ENCODE measurements at places on chromosomes 3 and 15. TPM values are rescaled to one million over a fixed set of nuclear protein-coding genes. Genes with fewer than 3 reads are reported as not detected.

BLOC1S6 gene
- 58.9 TPM for total RNA-seq

DNA sequence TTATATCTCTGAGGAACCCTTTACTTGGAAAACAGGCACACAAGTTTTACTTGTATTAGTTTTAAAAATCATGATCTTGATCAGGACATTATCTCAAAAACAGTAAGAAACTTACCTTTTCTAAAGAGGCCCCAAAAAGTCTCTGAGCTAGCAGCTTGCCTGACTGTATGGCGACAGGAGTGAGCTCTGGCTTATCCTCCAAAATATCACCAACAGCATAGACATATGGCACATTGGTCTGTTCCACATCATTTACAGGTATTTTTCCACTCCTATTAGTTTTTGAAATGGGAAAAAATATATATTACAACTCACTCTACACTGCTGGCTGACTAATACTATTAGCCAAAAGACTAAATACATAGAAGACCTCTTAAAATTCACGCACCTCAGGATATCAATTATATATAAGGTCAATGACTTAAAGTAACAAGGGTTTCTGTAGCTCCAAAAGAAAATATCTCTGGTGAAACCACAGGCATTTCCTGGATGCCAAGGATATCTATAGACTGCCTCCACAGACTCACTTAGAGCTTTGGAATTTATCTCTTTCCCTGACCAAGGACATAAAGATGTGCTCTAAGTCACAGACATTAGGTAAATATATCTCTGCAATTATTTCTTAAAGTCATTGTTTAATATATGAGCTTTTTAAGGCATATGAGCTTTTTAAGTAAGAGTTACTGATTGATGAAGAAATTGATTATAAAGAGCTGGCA is 33.1 kb downstream of the TXNRD3 start:
- H3K27me3 ChIP-seq: no peaks in the 10 kb centered on the region
- peak; percentile 68 for DNase-seq
- H3K4me3 ChIP-seq: peak overlapping the region; percentile 65
- H3K27ac ChIP-seq: peak overlapping the region; percentile 56
- H3K36me3 ChIP-seq: peaks cover 29% of the 10 kb centered on the region

- H3K36me3 ChIP-seq: peaks cover 11% of the 10 kb centered on the region
- peaks cover 5% of the 10 kb centered on the region for H3K27me3 ChIP-seq
- H3K27ac ChIP-seq: peak overlapping the region; percentile 52
- H3K4me1 ChIP-seq: peaks cover 67% of the 10 kb centered on the region
Measured at GRCh38 chr15:40323953-40324937, 753 bp downstream of the INAFM2 start.

ZIC1 gene
- 0.47 TPM for total RNA-seq

GRCh38 chr3:70729845-70730244 is 417.4 kb upstream of the MDFIC2 start:
- peak; percentile 9 for DNase-seq
- H3K27ac ChIP-seq: peak overlapping the region; percentile 47
- no peaks in the 10 kb centered on the region for H3K36me3 ChIP-seq
- peaks cover 47% of the 10 kb centered on the region for H3K4me1 ChIP-seq
- no peaks in the 10 kb centered on the region for H3K27me3 ChIP-seq
- H3K4me3 ChIP-seq: peak overlapping the region; percentile 30

DNA sequence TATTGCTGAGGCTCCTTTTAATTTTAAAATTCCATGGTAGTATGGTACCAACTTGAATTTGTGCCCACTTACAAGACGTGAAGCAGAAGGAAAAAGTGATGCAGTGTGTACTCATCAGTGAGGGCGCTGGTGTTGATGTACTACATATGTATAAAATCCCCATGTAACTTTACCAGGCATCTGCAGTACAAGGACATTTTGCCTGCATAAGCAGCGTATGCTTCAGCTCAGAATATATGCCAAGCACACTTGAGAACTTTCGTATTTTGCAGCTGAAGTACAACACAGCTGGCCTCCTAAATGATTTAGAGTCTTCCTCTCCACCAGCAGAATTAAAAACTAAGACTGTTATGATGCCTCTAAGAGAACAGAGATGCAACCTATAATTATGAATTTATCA is 108.9 kb downstream of the RYR3 start:
- H3K36me3 ChIP-seq: no peaks in the 10 kb centered on the region
- H3K27me3 ChIP-seq: peaks cover 8% of the 10 kb centered on the region
- no peak overlapping the region for H3K27ac ChIP-seq

GRCh38 chr3:132189601-132190000 is 127.6 kb upstream of the ACP3 start:
- H3K4me3 ChIP-seq: no peak overlapping the region
- no peaks in the 10 kb centered on the region for H3K4me1 ChIP-seq
- H3K27ac ChIP-seq: no peak overlapping the region
- no peak for DNase-seq
- H3K27me3 ChIP-seq: peaks cover 4% of the 10 kb centered on the region
- no peaks in the 10 kb centered on the region for H3K36me3 ChIP-seq

DNA sequence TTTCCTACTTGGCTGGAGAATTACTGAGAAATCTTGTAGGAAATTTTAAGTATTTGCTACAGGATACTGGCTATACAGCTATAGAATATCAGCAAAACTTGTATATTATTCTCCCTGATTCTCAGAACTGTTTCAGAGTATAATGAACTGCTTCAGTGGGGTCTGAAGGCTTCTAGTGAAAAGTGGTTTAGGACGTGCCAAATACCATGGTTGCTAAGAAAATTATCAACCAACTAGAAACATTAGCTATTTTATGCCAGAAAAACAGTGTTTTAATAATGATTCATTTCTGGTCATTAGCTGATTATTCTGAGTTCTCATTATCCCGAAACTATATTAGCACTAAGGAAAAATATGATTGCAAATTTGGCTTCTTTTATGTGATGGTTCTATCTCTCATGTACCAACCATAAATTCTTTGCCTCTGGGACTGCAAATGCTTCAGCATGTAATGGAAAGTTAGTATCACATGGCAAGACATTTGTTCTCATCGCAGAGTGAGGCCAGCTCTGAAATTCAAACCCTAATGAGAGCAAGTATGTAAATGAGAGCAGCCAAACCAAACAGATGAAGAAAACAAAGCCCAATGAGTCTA is 11.0 kb upstream of the TSC22D2 start:
- no peak for DNase-seq
- H3K36me3 ChIP-seq: 0 out of 2 replicates have a peak, but pooled peaks cover 5% of the 10 kb centered on the region
- no peak overlapping the region for H3K4me3 ChIP-seq

DNA sequence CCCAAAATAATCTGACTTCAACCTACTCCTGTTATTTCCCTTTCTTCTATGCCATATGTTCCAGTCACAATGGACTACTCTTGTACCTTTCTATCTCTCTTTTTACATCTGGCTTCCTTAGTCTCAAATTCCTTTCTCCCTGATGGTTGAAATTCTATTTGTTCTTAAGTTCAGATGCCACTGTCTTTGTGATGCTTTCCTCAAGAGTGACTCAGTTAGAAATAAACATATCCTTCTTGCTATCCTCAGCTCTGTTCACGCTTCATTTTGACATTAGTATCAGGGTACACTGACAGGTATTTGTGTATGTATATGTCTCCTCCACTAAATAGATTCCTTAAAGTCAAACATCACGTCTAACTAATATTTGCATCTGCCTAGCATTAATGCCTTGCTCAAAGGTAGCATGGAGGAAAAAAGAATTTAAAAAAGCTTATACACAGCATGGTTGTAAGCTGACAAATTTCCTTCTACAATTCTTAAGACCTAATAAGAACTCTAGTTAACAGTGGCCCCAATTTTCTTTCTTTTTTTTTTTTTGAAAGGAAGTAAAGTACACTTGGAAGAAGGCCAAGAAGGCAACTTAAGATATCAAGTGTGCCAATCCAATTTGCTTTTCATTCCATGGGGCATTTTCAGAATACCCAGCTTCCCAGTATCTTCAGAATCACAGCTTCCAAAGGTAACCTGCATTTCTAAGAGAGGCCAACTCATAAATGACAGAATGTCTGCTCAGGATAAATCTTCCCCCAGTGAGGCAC is 58.0 kb downstream of the CHAC1 start:
- no peak overlapping the region for H3K4me3 ChIP-seq
- peaks cover 28% of the 10 kb centered on the region for H3K36me3 ChIP-seq
- no peak for DNase-seq
- H3K27ac ChIP-seq: peak overlapping the region; percentile 22
- no peaks in the 10 kb centered on the region for H3K27me3 ChIP-seq

DNA sequence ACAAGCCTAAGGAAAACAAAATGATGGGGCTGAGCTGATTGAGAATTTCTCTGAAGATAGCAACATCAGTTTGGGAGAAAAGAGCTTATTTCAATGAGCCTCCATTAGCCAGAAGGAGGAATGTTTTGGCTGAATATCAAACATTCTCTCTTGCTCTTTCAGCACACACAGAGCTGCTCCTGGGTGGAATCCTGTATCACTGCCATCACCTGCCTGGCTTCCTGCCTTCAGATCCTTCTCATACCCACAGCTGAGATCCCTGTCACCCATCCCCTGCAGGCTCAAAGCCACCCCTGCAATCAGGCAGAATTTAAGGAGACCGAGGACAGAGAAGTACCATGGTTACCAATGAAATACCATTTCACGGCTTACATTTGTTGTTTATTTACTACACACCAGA is 27.2 kb upstream of the SYN2 start:
- no peaks in the 10 kb centered on the region for H3K4me1 ChIP-seq
- H3K36me3 ChIP-seq: no peaks in the 10 kb centered on the region
- no peak overlapping the region for H3K27ac ChIP-seq

DNA sequence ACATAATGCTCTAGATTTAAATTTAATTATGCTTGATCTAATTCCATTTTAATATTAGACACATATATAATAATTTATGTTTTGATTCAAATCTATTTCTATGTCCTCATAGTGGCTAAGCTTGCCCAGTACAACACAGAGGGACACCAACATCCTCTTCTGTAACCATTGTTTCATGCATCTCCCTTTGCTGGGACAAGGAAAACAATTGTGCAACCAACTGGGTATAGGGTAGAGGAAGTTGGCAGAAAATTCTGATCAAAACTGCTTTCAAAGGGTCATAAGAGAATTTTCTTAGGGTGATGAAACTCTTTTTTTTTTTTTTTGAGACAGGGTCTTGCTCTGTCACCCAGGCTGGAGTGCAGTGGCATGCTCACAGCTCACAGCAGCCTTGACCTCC is 121.4 kb upstream of the SGO1 start:
- H3K27ac ChIP-seq: no peak overlapping the region
- no peaks in the 10 kb centered on the region for H3K27me3 ChIP-seq

DNA sequence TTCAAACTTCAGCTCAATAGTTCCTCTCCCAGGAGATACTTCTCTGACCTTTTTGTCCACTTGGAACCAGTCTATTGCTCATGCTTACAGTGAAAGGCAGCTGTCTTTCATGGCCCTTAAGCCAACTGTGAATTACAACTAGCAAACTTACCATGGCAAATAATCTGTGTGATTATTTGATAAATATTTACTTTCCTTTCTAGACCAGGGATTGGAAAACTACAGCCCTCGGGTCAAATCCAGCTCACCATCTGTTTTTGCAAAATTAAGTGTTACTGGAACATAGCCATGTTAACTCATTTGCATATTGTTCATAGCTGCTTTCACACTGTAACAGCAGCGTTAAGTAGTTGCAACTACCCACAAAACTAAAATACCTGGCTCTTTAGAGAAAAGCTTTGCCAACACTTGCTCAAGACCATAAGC is 289.1 kb upstream of the MCTP2 start:
- no peak overlapping the region for H3K27ac ChIP-seq
- DNase-seq: no peak

- no peak for DNase-seq
- H3K27me3 ChIP-seq: peaks cover 15% of the 10 kb centered on the region
- H3K4me1 ChIP-seq: no peaks in the 10 kb centered on the region
Measured at GRCh38 chr3:148789906-148790305, 37.7 kb upstream of the CPB1 start.

- H3K36me3 ChIP-seq: no peaks in the 10 kb centered on the region
- H3K27me3 ChIP-seq: peaks cover 15% of the 10 kb centered on the region
- no peak overlapping the region for H3K4me3 ChIP-seq
- no peak overlapping the region for H3K27ac ChIP-seq
Measured at GRCh38 chr3:120864541-120864940, 43.5 kb upstream of the STXBP5L start.

ANKUB1 gene
- not detected for total RNA-seq

NTRK3 gene
- not detected for total RNA-seq

DNA sequence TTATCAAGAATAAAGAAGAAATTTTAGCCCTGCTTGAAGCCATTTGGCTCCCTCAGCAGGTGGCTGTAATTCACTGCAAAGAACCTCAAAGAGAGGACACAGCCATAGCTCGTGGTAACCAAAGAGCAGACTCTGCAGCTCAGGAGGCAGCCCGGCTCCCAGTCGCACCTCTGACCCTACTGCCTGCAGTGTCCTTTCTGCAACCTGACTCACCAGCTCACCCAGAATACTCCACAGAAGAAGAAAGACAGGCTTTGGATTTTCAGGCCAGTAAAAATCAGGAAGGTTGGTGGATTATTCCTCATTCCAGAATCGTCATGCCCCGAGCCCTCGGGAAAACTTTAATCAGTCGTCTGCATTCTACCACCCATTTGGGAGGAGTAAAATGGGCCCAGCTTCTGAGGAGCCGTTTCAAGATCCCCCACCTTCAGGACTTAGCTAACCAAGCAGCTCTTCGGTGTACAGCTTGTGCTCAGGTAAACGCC is 38.6 kb downstream of the ZBTB11 start:
- H3K36me3 ChIP-seq: no peaks in the 10 kb centered on the region
- DNase-seq: no peak

GRCh38 chr3:194886836-194887235 is 201.2 kb downstream of the FAM43A start:
- no peak for DNase-seq
- H3K27me3 ChIP-seq: peaks cover 23% of the 10 kb centered on the region
- H3K4me1 ChIP-seq: no peaks in the 10 kb centered on the region
- H3K4me3 ChIP-seq: no peak overlapping the region
- H3K36me3 ChIP-seq: no peaks in the 10 kb centered on the region
- no peak overlapping the region for H3K27ac ChIP-seq

AHSG gene
- total RNA-seq: not detected

- H3K27ac ChIP-seq: no peak overlapping the region
- H3K27me3 ChIP-seq: peaks cover 4% of the 10 kb centered on the region
- H3K4me3 ChIP-seq: no peak overlapping the region
- H3K4me1 ChIP-seq: peaks cover 17% of the 10 kb centered on the region
- no peaks in the 10 kb centered on the region for H3K36me3 ChIP-seq
- DNase-seq: no peak
Measured at GRCh38 chr15:60124460-60125070, 120.5 kb downstream of the FOXB1 start.

DNA sequence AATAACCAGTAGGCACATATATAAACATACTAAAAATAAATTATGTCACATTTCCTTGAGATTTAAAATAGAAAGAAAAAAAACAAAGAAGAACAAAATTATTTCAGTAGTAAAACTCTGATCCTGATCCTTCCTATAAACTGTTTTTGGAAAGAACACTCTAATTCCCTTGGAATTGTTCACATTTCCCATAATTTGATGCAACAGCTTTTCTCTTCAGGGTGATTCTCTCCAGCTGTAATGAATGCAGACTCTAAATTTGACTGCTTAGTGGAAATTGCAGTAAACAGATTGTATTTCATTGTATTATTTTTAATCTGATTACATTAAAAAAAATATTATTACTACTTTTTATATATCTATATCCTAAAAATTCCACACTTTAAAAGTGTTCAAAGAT is 70.2 kb upstream of the ABI3BP start:
- H3K36me3 ChIP-seq: peaks cover 29% of the 10 kb centered on the region
- peaks cover 45% of the 10 kb centered on the region for H3K4me1 ChIP-seq
- H3K27ac ChIP-seq: no peak overlapping the region
- no peak overlapping the region for H3K4me3 ChIP-seq
- H3K27me3 ChIP-seq: peaks cover 1% of the 10 kb centered on the region

DYNC1LI1 gene
- total RNA-seq: 49.6 TPM

GRCh38 chr3:2684046-2684445 is 426.1 kb downstream of the IL5RA start:
- no peaks in the 10 kb centered on the region for H3K4me1 ChIP-seq
- H3K27ac ChIP-seq: no peak overlapping the region
- no peak overlapping the region for H3K4me3 ChIP-seq
- H3K36me3 ChIP-seq: no peaks in the 10 kb centered on the region
- H3K27me3 ChIP-seq: no peaks in the 10 kb centered on the region

Data from HFFc6 (cell line).